ENCODE measurements at places on chromosomes 7 and 10.
A peak's percentile ranks its signal among the peaks of the same experiment; 100 is the strongest.

- DNase-seq = peak; percentile 95
Measured at GRCh38 chr10:62583876-62584615, 209.9 kb downstream of the ZNF365 start.

DNA sequence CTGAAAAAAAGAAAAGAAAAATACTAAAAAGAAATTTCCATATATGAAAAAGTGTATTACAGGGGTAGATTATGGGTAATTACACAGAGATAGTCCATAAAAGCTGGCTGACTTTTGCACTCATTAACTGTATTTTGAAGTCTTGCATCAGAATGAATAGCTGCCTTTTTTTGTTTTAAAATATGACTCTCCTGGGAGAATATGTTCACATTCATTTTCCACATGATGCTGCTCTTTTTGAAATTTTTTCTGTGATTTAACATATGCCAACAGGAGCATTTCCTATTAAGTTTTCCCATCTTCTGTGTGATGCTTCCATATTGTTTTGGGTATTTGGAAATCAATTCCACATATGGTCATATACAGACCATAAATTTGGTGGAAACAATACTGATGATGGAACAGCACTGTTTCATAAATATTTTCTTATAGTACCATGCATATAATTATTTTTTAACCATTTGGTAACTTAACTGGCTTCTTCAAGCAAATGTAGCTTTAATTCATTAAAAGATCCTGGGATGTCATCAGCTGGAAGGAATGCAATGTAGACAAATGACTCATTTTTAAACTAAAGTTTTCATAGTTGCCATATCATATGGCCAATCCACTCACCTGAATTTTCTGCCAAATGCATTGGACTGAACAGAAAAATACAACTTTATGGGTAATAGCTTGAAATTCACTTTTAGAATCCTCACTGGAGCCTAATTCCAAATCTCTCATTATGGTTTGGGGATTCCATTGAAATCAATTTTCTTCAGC is 313.9 kb upstream of the GLI3 start:
- no peak for DNase-seq

- DNase-seq = no peak
Measured at GRCh38 chr10:90591629-90592028, 266.2 kb downstream of the HTR7 start.

GRCh38 chr7:30907527-30908267 is 4.0 kb upstream of the AQP1 start:
- no peak for DNase-seq

GRCh38 chr7:36794689-36795088 is 70.4 kb upstream of the AOAH start:
- no peak for DNase-seq

GRCh38 chr7:80428161-80429054 is 83.5 kb downstream of the GNAT3 start:
- DNase-seq = peak; percentile 66

GRCh38 chr10:20897146-20897825 is at the start of gene NEBL:
Gene NEBL, minus strand, starts transcription at chr10:20897311. Its CDS starts 106 bp downstream, at chr10:20897205.
- no peak for DNase-seq

DNA sequence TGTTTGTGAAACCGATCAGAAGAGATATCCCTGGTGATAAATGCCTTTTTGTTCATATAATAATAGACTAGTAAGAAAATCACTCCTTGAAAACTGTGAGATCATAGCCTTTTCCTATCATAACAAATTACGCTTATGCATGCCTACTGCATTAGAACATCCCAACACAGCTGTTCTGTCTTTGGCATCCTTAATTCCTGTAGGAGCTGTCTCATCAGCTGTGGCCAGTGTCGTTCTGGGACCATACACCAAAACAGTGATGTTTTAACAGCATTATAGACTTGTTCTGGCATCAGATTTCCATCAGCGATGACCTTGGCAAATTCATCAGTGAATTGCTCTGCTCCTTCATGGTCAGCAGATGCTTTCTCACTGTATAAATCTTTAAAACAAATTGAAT is 423.6 kb upstream of the LRGUK start:
- DNase-seq = peak; percentile 93

DNA sequence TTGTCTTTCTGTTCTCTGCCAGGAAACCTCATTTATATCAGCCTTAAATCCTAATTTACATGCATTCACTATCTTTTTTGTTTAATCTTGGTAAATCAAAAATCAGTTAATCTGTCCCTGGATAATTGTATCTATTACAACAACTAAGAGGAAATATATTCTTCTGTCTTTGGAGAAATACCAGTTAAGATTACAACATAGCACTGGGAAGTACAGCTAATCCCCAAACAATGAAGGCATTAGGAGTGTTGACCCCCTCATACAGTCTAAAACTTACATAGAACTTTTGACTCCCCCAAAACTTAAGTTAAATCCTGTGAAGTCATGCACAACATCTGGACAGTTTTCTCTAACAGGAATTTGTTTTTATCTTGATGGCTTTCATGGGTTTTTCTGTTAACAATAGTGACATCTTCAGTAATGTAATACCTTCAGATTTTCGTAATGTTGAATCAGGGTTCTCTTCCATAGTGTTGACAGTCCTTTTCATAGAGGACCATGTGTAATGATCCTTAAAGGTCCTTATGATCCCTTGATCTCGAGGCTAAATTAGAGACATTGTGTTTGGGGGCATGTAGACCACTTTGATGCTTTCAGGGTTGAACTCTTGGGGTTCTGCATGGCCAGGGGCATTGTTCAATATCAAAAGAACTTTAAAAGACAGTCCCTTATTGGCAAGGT is 24.1 kb upstream of the ABCC2 start:
- DNase-seq = no peak

DNA sequence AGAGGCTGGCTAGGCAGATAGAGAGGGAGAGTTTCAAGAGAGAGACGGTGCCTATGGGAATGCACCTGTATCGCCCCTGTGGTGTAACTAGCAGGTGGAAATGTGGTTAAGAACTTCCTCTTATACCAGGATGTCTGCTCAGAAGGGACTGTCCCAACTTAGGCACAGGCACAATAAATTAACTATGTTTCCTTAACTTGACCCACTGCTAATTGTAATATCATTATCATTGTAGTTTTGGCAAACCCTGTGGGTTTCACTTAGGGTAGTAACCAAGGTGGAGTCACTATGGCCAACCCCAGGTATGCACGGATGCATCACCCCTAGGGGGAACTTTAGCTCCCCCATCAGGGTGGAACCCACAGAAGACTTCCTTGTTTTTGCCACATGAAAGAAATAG is 455.7 kb downstream of the DGKB start:
- DNase-seq = no peak

- no peak for DNase-seq
Measured at GRCh38 chr7:42617806-42618457, 293.9 kb downstream of the C7orf25 start.

DNA sequence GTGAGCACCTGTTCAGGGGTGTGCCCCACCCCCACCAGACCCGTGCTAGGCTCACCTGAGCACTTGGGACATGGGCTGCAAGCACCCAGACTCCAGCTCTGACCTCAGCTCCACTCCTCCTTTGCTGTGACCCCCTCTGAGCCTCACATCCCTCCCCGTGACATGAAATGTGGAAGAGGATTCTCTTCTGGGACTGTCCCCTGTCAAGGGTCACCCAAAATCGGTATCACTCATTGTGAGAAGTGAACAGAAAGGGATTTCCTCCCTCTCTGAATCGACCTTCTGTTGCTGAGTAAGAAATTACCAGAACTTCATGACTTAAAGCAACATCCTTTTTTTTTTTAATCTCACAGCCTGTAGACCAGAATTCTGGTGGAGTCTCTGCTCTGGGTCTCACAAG is 6.2 kb upstream of the CHST15 start:
- no peak for DNase-seq

GRCh38 chr10:8059191-8059936 is 4.9 kb downstream of the GATA3 start:
- no peak for DNase-seq

DNA sequence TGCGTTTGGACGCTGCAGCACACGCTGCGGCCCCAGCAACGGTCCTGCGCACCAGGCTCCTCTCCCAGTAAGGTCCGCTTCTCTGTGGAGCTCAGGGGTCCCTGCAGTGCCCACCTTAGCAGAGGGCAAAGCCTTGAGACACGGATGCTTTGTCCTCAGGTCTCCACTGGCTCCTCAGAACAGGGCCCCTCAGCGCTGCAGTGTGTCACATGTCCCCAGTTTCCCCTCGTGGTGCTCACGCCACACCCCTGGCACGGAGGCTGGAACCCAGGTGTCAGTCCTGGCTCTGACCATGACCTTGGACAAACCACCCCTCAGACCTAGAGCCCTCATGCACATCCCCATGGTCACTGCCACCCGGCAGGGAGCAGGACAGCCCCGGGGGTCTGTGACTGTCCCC is 19.9 kb upstream of the GPER1 start:
- no peak for DNase-seq

GRCh38 chr7:37916673-37917660 is at the start of gene SFRP4:
Gene SFRP4, minus strand, starts transcription at chr7:37916817. Its CDS starts 280 bp downstream, at chr7:37916537.
- DNase-seq = peak; percentile 27

- DNase-seq = peak; percentile 16
Measured at GRCh38 chr10:108629834-108630233, 1293.5 kb downstream of the XPNPEP1 start.

DNA sequence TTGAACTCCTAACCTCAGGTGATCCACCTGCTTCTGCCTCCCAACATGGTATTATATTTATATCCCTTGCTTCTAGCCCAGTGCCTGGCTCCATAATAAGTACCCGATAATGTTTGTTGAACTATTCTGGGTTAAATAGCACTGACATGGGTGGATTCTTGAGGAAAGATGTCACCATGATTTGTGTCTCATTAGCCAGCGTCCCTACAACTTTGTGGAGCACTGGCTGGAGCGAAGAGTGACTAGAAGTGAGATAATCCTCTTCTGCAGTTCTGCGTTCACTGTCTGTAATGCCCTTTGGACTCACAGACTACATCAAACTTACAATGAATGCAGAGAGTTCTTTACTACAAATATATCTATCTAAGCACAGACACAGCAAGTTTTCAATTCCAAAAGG is 16.9 kb upstream of the AKR1E2 start:
- no peak for DNase-seq

GRCh38 chr10:6625428-6625827 is 45.4 kb upstream of the PRKCQ start:
- DNase-seq = no peak

GRCh38 chr7:26726051-26726450 is 138.3 kb downstream of the SKAP2 start:
- no peak for DNase-seq

- DNase-seq = no peak
Measured at GRCh38 chr7:93632371-93632770, 57.8 kb upstream of the CALCR start.

DNA sequence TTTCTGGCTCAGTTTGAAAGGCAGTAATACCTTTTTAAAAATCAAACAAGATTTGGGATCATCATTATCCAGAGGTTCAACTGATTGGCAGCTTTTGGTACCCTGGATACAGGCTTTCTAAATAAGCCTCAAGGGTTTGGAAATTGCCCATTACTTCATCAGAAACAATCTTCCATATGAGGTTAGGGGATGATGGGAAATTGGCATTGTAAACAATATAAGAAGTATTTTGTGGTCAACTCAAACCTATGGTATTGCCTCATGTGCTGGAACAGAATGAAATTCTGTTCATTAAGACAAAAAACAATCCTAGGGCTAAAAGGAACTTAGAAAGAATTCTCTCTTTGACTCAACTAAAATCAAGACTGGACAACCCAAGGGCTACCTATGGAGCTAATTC is 92.6 kb upstream of the HECTD2 start:
- no peak for DNase-seq

GRCh38 chr10:68578974-68579373 is 18.8 kb downstream of the TET1 start:
- no peak for DNase-seq

GRCh38 chr7:114342431-114343179 is 72.0 kb upstream of the FOXP2 start:
- no peak for DNase-seq

- DNase-seq = no peak
Measured at GRCh38 chr7:45099891-45100760, 11.4 kb upstream of the NACAD start.

DNA sequence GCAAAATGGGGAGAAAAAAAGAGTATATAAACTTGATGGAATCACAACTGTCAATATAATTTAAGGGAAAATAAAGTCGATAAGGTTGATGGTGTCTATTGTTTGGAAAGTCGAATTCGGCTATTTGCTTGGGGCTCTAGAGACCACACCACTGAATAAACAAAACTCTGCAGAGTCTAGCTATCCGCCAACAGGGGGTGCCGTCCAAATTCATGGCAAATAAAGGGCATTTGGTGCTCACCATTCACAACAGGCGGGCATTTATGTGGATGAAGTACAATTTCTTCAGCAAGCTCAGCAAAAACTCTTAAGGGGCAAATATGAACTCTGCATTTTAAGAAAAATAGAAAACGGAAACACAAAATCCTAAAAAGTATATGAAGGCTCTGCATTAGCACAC is 23.3 kb downstream of the CD36 start:
- DNase-seq = no peak

DNA sequence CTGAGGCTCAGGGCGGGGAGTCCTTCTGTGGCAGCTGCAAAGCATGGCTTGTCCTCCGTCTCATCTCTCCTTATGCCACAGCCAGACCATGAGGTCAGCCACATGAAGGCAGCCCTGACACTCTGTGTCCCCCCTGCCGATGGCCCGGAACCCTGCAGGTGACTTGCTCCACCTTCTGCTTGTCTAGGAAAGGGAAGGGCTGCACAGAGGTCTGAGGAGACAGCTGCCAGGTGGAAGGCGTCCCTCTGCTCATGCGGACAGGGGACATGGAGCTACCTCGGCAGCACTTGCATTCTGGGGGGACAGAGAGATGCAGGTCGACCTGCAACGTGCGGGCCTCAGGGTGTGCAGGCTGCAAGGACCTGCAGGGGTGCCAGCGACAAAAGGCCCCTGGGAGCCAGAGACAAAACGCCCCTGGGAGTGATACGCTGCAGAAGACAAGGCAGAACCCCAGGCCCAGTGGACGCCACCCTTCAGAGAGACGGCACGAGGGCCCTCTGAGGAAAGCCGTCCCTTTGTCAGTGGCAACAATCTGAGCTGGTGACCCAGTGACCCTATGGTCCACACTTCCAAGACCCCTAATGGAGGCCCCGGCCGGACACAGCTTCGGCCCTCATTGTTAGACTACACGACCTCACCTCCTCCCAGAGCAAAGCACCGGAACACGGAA is 205.2 kb upstream of the PPP2R2D start:
- no peak for DNase-seq

GRCh38 chr10:29701306-29701705 is 66.5 kb upstream of the SVIL start:
- no peak for DNase-seq

- DNase-seq = peak; percentile 33
Measured at GRCh38 chr7:50068850-50069551, 24.0 kb downstream of the ZPBP start.

DNA sequence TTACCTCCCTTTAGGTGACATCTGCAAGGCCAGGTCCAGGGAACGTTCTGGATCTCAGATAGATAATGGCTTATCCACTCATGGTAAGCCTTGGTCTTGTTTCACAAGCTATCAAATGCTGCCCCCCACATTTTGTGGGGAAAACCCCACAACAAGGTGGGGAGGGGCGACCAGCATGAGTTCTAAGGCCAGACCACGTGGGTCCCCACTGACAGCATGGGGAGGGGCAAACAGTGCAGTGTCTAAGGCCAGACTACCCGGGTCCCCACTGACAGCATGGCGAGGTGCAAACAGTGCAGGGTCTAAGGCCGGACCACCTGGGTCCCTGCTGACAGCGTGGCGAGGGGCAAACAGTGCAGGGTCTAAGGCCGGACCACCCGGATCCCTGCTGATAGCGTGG is 102.8 kb downstream of the DIP2C start:
- DNase-seq = no peak

GRCh38 chr10:67965456-67965855 is 81.0 kb downstream of the SIRT1 start:
- DNase-seq = no peak

GRCh38 chr7:105816266-105816843 is 60.0 kb downstream of the ATXN7L1 start:
- DNase-seq = no peak

All from EL (cell line).